ENCODE measurements at places on chromosomes 2 and 18.
A peak's percentile ranks its signal among the peaks of the same experiment; 100 is the strongest.

GRCh38 chr2:156553714-156554442, 117.7 kb downstream of the GPD2 start:
- no peak for DNase-seq

DNA sequence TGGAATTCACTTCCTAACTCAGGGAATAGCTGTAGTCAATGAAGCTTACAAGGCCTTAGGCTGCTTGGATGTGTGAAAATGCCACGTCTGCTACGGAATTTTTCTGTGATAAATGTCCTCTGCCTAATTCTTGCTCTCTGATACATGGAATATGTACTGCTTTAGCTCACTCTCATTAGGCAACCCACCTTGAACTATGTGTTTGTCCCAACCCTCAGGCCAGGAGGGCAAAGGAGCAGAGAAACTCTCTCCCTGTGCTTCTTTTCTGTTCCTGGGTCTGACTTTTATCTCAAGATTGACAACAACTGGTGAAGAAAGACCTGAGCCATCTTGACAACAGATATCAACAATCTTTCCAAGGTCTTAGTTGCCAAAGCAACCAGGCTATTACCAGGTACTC, 143.9 kb downstream of the GCA start:
- no peak for DNase-seq

GRCh38 chr2:173755798-173756197, 209.4 kb downstream of the SP3 start:
- DNase-seq = no peak

GRCh38 chr2:238698451-238699306, 149.2 kb upstream of the TWIST2 start:
- no peak for DNase-seq

GRCh38 chr2:155273323-155273722, 574.8 kb downstream of the KCNJ3 start:
- DNase-seq = no peak

- DNase-seq = no peak
Observed at GRCh38 chr18:5510135-5510846, 33.5 kb downstream of the EPB41L3 start.

GRCh38 chr18:28350821-28351220, 173.9 kb upstream of the CDH2 start:
- DNase-seq = no peak

DNA sequence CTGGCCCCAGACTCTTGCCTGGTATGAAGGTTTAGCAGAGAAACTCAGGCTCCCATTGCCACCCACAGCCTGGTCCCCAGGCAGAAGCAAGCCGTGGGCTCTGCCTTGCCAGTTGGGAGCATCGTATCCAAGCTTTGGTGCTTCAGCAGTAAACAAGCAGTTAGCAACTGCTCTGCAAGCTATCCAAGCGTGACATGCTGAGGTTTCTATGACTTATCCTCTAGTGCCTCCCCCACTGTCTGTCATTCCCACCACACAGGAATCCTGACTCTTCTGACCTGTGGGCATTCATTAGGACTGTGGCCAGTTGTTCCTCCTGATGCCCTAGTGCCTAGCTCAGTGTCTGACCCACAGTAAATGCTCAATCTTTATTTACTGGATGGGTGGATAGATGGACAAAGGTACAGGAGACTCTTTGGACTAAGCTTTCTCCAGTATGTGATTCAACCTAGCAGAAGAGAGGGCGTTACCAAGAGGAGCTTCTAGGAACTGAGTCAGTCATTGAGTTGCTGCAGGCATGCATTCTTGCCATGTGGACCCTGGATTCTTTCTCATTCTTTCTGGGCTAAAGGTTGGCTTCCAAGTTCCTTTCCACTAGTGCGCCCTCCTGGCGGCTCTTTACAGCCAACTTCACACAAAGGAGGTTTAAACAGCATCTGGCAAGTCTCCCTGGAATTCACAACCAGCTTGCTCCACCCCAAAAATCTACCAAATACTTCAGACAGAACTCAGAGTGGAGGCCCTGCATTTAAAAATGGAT, 40.6 kb upstream of the MRPL19 start:
- no peak for DNase-seq

- DNase-seq = no peak
Observed at GRCh38 chr2:38149531-38149930, 73.6 kb upstream of the CYP1B1 start.

DNA sequence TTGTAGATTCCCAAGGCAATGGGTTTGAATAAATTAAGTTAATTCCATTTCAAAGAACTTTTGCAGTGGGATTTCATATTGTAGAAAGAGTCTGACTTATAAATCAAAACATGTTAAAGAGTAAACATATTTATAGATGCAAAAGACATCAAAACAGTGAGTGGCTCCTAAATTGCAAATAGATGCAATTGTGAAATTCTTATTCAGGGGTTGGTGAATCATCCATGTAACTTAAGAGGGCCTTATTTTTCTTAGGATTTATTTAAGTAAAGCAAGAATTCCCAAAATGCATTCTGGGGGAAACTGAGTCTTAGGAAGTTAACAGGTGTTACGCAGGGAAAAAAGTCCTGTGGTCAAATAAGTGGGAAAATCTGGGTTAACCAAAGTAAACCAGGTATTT, 11.3 kb downstream of the TANC1 start:
- no peak for DNase-seq

- no peak for DNase-seq
Observed at GRCh38 chr18:28116461-28116860, 60.5 kb downstream of the CDH2 start.

DNA sequence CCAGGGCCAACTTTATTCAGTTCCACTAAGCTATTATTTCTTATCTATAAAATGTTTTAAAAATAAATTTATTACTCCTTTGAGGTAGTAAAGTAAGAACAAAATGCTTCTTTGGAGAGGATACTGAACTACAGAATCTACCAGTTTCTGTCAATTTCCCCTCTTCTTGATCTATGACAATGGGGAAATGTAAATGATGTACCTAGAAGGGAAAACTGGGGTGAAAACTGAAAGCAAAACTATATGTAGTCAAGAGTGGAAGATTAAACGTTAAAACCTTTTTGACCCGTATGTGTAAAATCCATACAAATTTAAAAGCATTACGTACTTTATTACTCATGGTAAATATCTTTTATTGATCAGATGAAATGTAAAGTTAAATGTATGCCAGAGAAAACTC, 1287.8 kb upstream of the TMEFF2 start:
- no peak for DNase-seq

- no peak for DNase-seq
Observed at GRCh38 chr18:60861575-60861974, 471.7 kb upstream of the CDH20 start.

GRCh38 chr2:191263050-191263449, 17.8 kb downstream of the MYO1B start:
- DNase-seq = no peak

DNA sequence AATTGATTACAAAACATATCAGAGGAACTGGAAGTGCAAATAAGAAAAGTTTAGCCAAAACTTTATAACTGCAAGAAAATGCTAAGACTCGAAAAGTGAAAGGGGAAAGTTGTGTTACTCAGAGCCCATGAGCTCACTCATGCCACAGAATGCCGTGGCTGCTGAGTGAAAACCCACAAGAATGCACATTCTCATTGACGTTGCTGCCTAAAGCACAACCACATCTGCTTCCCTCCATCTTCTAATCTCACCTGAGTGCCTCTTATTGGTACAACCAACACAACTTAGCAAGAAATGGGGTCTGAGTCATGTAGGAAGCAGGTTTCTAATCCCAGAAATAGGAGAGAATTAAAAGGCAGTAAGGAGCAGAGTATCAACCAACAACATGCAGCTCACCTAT, 259.7 kb downstream of the LNPK start:
- no peak for DNase-seq

DNA sequence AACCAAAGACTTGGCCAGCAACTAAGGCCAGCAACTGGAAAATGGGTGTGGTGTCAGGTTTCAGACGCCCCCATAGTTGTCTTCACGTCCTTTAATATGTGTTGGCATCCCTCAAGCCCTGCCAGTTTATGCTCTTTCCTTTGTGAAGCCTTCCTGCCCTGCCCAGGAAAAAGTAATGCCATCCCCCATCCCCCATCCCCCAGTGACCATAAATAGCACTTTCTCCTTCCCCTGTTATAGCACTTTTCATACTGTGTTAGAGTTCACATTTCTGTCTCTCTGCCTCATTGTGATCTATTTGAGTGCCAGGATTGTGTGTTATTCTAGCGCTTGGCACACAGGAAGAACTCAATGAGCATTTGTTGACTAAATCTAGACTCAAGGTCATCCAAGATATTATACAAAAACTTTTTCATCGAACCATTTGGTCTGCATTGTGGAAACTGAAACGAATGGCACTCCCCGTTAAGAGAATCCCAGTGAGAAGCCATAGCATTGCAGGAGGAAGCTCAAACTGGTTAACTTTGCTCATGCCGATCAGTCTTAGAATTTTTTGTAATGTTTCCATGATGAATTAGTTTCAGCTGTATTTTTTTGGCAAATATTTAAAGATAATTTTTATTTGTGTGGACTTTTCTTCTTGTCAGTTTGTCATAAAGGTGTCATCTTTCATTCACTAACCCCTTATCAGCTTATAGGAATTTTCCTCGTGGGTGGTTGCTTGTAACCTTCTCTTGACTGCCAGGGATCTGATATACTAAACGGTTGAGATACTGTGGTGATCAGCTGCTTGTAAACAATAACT, 15.7 kb downstream of the CRIM1 start:
- no peak for DNase-seq

GRCh38 chr2:96491860-96492497, 13.2 kb downstream of the NEURL3 start:
- no peak for DNase-seq

DNA sequence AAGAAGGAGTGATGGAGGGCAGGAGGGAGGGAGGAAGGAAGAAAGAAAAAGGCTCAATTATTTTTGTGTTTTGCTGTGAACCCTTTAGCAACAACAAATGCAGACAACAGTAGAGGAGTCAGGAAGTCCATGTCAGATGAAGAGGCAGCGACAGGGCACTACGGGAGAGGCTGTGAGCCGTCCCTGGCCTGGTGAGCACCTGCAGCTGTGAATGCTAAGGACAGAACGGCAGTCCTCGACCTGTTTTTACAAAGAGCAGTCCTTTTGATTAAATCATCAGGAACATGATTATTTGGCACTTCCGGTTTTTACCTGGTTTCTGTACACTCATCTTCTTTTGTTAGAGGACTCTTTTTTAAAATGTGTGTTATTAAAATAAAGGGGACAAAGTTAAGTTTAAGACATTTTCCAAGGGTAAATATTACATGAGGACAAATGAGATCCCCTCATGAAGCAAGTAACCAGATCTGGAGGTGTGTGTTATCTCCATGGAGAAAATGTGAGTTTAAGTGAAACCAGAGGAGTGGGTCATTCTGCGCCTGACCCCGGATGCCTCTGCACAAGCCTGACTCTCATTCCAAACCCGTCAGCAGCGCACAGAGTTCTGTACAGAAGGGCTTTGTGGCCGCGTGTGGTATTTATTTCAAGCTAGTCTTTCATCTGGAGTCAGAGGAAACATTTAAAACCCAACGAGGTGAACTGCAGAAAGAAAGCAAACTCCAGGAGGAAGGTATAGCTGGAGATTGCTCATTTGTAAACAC, 492.5 kb downstream of the SOX11 start:
- no peak for DNase-seq

GRCh38 chr2:143577489-143577888, 448.3 kb downstream of the ARHGAP15 start:
- no peak for DNase-seq

DNA sequence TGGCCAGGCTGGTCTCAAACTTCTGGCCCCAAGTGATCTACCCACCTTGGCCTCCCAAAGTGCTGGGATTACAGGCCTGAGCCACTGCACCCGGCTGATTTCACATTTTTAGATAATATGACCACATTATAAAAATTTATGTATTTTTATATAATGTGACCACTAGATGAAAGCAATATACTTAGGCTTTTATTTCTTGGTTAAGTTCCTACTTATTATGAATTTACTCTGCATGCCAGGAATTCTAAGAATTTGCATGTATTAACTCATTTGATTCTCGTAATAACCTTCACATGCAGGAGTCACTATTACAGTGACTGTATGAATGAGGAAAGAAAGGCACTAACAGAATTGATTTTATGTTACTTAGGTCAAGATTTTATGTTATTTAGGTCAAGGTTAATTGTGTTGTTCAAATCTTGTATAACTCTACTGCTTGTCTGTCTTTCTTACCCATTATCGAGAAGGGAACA, 25.6 kb upstream of the CASP8 start:
- DNase-seq = no peak

DNA sequence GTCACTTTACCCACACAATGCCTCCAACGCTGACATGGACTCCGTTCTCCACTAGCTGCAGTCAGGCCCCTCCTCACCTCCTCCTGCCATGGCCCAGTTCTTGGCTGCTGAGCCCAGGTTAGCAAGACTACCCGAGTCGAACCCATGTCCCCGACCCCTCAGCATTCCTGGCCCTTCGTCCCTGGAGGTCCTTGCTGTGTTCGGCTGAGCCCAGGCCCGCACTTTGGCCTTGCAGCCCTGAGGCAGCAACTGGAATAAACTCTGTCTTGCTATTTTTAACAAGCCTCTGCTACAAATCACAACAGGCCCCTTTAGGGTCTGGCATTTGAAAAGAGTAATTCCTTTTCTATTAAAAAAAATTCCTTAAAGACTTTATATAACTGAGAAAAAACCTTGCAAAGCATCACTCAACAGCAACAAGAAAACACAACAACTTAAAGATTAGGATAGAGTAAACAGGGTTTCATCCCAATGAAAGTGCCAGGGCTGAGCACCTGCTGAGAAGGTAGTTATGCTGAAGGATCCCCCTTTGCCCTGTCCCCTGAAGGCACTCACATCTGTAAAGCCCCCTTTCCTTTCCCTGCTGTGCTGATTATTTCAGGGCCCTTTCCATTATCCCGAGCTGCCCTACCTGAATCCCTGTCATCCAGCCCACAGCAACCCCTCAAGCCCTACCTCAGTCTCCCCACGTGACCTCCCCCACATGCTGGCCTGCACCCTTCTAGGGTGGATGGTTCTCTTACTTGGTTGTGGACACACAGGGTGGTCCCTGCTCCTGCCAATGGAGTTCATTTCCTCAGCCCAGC, 120.0 kb upstream of the SNTG2 start:
- no peak for DNase-seq

DNA sequence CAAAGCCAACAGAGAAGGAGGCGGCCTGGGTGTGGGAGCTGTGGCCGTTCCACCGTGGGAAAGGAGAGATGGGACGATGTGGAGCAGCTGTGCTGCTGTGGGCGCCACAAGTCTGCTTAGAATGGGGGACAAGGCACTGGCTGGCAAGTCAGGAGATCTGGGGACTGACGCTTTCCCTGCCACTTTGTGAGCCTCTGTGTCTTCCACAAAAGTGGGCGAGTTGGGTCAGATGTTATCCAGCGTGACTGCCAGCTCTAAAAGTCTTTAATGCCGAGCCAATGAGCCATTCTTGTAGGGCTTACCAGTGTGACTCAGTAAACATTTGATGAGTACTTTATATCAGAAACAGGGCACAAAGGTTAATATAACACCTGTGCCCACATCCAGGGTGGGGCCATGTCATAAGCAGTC, 113.6 kb upstream of the MGAT5 start:
- DNase-seq = no peak

GRCh38 chr18:8367217-8367988, 241.8 kb upstream of the RAB12 start:
- DNase-seq = peak; percentile 5

DNA sequence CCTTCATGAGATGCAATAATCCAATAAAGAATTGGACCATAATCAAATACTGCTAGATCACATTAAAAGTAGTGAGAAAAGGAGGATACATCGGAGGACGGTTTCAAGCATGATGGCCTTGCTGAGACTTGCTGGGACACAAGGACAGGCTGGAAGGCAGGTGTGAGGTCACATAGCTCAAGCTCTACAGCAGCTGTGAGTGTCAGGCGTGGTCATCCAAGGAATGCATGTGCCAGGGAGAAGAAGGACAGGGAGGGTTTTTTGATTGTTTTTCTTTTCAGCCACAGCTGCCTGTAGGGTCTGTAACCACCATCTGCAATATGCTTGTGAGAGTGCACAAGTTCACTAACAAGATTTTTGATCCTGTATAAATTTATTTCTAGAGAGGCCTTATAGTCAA, 57.6 kb downstream of the BMP10 start:
- DNase-seq = no peak
